ENCODE measurements at places on chromosomes 7 and 10.

- peak; percentile 27 for DNase-seq
These were observed 40.5 kb downstream of the LYZL1 start for GRCh38 chr10:29329420-29329819.

DNA sequence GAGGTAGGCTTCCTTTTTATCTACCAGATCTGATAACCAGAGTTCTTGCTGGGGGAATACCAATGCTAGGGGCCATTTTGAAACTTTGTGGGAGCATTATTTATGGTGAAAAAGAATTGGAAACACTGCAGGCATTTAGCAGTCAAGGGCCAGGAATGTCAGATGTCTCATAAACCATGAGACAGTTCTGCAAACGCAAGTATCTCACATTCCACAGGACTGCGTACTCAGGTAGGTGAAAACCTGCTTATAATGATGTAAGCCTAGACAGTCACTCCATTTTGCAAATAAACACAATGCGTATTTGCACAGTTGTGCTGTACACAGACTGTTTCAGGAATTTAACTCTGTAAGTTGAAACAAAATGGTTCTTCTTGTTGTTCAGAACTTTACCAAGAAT lies 33.9 kb downstream of the ECHDC3 start:
- DNase-seq: no peak

DNA sequence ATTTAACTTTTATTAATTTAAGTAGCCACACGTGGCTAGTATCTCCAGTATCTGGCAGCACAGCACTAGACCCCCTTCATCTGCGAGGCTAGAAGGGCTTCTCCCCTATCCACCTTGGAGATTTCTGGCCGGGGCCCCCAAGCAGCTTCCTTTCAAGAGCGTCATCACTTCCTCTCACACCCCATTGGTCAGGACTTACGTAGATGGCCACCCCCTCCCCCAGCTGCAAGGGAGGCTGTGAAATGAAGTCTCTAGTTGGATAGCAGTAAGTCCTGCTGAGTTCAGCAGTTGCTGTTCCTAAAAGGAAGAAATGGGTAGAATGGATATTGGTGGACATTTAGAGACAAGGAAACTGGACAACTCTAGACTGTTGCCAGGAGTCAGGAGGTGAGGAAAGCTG lies 33.8 kb upstream of the COMTD1 start:
- DNase-seq: no peak

DNA sequence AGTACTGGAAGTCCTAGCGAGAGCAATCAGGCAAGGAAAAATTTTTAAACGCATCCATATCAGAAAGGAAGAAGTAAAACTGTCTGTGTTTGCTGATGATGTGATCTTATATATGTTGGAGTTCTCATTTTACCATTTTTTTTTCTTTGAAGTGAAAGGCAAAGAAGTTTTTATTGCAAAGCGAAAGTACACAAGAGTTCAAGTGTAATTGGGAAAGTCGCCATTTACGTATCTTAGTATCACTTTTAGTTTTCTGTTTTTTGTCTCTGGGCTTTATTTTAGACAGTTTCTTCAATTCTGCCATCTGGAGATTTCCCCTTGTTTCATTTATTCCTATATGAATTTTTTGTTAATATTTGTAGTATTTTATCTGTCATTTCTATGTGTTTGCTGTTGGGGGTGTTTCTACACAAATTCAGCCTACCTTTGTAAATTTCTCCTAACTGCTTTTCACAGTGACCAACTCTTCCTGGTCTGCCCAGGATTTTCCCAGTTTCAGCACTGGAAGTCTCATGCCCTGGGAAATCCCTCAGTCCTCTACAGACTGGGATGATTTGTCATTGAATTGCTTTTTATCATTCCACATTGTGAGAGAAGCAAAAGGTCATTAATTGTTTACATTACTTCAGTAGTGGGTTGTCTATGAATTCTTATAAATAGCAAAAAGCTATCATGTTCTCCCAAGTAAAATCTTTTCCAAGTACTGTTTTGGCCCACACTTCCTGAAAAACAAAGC lies 23.2 kb downstream of the BET1 start:
- DNase-seq: no peak

DNA sequence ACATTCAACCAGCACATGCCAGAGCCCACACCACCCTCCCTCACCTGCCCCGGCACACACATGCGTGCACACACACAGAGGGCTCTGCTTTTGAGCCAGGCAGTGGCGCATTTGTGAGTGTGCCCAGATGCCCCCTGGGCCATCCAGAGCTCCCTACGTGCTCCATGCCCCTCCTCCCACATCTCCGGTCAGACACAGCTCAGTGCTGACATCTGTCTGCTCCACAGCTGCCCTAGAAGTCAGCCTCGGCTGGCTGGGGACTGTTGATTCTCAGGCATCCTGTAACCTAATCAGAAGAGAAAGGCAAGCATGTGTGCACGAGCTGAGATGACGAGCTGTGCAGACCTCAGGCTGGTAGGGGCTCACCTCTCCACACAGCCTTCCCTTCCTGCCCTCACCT lies 135.1 kb downstream of the ZMIZ1 start:
- no peak for DNase-seq

- DNase-seq: no peak
These were observed 3.3 kb upstream of the OPN4 start for GRCh38 chr10:86651021-86651471.

DNA sequence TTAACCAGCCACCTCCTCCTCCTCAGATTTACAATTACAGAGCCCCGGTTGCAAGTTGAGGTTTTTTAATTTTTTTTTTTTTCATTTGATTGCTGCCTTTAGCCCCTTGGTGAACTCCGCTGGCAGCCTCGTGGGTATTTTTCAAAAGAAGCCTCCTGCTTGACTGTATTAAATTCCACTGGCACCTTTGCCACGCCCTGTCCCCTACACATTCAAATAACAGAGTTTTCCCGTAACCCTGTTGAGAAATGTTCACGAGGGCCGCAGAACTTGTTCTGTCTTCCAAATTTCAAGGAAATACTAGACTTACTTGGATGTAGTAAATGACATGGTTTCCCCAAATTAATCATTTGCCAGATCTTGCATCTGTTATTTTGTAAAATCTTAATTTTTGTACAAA lies 167.0 kb downstream of the ARID5B start:
- no peak for DNase-seq

DNA sequence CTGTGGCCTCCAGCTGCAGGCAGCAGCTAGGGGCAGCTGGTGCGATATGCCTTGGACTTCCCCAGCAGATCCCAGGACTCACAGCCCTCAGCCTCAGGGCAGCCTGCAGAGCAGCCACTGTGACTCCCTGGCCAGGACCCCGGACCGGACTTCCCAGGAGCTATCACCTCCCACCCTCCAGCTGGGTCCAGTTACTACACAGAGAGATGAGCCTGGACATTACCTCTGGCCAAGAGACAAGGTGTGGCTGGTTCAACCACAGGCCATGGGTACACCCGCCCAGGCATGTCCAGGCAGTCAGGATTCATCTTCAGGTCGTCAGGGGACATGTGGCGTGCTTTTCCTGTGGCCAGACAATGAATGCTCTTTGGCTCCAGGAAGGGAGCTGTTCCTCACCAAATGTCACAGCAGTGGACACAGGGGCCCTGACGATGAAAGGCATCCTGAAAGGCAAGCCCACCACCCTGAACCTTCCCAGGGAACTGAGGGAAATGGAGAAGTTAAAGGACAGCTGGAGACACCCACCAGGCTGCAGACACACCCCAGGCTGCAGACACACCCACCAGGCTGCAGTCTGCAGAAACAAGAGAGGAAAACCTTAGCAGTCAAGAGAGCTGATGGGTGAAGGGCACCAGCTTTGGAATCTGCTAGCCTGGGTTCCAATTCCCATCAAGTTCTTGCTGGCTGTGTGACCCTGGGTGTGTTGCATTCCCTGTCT lies 25.8 kb upstream of the NANOS1 start:
- DNase-seq: no peak

DNA sequence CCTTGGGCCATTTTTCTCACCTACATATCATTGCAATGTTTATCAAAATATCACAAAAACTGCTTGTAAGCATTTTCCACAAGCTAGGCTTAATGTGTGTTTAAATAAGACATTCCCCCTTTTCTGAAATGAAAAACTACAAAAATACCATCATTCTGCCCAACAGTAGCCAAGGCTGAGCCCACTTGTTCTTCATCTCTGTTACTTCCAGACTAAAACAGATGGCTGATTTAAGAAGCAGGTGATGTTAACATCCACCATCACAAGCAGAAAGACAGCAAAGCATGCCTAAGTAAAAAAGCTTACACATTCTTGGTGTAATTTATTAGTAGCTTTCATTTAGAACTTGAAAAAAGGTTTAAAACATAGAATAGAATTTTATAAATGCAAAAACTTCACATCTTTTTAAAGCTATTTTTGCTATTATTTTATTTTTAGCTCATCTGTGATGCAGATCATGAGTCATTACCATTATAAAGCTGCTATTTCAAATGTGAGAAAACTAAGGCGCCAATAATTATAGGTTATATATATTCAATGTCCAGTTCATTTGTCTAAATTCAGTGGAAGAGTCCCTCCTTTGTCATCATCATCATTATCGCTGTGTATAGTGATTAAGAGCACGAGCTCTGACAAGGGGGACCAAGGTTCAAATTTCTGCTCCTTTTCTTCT lies 109.4 kb downstream of the RELN start:
- no peak for DNase-seq

DNA sequence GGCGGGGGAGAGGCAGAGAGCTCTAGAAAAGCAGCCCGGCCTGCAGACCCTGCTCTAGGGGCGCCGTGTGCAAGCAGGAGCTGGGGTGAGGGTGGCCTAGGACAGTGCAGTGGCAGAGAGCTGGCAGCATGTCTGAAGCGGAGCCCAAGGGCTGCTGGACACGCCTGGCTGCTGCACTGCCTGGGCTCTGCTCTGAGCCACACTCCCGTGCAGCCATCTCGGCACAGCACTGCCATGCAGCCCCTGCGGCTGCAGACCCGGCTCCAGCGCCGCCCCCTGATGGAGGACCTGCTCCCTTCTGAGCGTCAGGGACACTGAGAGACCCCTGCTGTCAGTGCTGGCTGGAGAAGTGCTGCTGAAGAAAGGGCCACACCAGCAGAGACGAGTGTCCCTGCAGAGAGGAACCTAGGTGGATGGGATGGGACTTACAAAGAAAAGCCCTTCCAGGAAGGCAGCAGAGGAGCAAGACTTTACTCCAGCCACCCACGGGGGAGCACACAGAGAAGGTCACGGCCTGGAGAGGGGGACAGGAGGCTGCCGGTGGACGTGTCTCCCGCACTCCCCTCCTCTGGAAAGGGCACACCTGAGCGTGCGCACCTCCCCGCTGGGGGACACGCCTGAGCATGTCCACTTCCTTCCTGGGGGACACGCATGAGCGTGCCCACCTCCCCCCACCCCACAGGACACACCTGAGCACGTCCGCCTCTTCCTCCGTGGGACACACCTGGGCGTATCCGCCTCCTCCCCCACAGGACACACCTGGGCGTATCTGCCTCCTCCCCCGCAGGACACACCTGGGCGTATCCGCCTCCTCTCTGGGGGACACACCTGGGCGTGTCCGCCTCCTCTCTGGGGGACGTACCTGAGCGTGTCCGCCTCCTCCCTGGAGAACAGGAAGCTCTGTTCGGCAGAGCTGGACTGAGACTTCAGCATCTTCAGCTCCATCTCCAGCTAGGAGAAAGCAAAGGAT lies 252.9 kb downstream of the MAD1L1 start:
- DNase-seq: no peak

DNA sequence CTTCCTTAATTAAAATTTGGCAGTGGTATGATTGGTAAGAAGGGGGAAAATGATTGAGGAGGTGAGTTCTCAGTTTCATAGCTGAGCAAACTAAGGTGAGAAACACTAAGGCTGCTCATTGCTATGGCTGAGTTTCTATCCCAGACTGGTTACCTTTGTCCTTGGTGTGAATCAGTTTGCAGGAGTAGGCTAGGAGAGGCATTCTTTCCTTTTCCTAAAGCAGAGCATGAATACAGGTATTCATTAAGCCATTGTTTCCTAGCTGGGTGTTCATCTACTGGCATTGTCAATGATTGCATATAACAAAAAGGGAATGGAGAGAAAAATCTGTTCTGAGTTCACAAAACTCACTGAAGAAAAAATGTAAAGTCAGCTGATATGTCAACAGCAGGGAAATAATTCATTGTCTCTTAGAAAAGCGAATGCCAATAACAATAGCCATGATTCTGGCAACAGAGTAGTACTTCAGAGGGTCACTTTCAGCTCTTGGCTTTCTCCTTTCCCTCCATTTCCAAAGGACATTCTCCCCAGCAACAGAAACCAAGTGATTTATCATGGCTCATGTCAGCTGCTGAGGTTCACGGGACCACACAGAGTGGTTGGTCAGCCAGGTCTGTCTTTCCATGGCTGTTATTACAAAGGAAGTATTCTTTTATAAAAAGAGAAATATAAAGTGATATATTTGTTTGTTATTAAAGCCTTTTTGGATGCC lies 234.0 kb downstream of the BICC1 start:
- peak; percentile 28 for DNase-seq

DNA sequence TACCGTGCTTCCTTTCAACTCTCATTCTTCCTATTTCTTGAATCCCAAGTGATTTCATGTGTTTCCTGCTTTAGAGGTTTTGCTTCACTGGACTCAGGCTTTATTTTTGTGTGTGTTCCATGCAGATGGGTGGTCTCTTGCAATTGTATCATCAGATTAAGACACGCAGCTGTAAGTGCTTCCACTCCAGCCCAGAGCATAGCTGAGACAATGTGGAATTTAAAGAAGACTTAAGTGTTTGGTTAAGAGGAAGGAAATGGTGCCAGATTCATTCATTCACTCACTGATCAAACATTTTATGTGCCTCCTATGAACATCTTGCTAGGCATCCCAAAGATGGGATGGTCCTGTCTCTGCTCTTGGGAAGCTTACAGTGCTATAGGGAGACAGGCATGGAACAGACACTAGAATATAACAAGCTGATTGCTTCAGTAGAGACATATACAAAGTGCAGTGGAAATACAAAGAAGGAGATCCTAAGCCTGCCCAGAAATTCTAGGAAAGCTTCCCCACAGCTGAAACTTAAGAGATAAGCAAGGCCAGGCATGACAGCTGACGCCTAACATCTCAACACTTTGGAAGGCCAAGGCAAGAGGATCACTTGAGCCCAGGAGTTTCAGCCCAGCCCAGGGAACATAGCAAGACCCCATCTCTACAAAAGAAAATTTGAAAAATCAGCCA lies 46.1 kb upstream of the LRRC17 start:
- DNase-seq: no peak

GRCh38 chr10:101835362-101835761 lies 8.2 kb downstream of the KCNIP2 start:
- DNase-seq: no peak

DNA sequence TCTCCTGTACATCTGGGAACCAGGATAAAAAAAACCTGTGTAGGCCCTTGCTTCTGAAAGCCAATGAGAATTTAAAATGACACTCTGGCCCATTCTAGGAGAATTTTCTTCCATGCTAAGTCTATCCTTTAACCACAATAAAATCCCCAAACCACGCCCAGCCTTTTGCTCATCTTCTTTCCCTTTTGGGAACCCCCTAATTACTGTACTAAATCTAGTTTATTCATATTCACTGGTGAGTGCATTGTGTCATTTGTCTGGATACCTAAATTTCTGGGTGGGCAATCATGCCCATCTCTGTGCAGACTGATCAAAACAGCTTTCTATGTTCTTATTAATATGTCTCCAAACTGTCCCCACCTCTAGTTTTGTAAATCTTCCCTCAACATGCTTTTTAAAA lies 11.7 kb upstream of the CDK14 start:
- DNase-seq: no peak

All from fibroblast of skin of right biceps (primary cell).